Stimulated activated CD4-positive, alpha-beta T cell treated with anti-CD3 and anti-CD28 coated beads, TNF-alpha, amount 100 ng/mL, for 24 hours (primary cell): ENCODE measurements at places on chromosomes 13 and 19.

GRCh38 chr13:73036566-73036965 is 22.2 kb upstream of the KLF5 start:
- no peak for DNase-seq

- no peak for DNase-seq
These were observed 24.4 kb downstream of the B3GLCT start for GRCh38 chr13:31224174-31224669.

DNA sequence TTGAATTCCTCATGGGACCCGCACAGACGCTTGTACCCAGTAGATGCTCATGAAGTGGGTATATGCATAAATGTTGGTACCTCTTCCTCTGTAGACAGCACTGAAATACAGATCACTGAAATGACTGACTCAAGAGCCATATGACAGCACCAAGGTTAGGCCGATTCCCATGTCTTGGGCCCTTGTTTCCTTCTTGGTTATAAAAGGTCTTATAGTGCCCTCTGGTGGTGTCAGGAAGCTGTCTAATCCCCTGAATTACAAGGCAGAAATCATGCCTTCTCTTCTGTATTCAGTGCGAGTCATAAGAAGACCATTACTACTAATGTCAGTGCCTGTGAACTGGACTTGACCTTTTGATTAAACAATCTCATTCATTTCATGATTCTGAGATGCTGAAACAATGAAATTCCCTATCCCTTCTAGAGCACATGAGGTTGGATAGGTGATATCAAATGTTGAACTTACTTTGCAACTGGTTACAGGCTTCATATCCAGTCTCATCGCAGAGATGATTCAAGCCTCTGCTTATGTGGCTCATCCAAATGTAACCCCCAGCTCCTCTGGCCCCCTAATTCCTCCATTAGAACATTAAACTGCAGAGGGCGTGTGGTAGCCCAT is 59.7 kb downstream of the SPATA13 start:
- DNase-seq, result peak; percentile 32

- no peak for DNase-seq
These were observed 288.9 kb upstream of the MAB21L1 start for GRCh38 chr13:35765366-35765765.

- no peak for DNase-seq
These were observed 14.0 kb downstream of the MOB3A start for GRCh38 chr19:2081873-2082810.

DNA sequence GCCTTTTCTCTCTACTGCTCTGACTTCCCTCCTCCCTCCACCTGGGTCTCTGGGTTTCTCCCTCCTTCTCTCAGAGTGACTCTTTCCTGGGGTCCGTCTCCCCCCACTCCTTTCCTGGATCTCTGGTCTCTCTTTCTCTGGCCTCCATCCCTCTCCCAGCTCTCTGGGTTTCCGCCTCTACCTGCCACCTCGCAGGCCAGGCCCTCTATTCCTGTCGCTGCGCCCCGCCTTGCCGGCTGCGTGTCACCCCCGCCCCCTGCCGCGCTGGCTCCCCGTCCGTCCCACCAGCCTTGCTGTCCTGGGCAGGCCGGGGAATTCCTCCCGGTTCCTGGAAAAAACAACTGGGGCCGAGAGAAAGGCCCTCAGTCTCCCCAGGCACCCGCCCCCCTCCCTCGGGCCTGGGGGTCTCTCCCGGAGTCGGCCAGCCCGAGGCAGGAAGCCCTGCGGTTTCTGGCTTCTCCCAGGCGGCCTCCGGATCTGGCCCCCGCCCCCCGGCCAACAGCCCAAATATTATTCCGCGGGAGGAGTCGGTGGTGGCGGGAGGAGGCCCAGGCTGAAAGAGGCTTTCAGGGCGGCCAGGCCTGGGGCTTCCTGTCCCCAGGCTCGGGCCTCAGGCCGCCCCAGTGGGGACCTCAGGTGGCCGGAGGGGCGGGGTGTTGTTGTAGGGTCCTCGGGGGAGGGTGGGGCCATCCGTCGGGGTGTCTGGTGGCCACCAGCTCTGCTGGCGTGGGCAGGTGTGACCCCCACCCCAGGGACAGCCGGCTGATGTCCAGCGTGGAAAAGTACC is 9.3 kb downstream of the IRF2BP1 start:
- peak; percentile 29 for DNase-seq

GRCh38 chr19:48296963-48297734 is 27.3 kb downstream of the ZNF114 start:
- no peak for DNase-seq

GRCh38 chr19:19257836-19258588 is 15.1 kb downstream of the TM6SF2 start:
- DNase-seq, result no peak

- no peak for DNase-seq
These were observed 808.6 kb upstream of the ARGLU1 start for GRCh38 chr13:107376341-107377125.

GRCh38 chr13:98313023-98313921 is 136.2 kb upstream of the RNF113B start:
- DNase-seq, result no peak

GRCh38 chr19:55383279-55384130 is 587 bp downstream of the TMEM238 start:
- DNase-seq, result peak; percentile 50

GRCh38 chr19:13044231-13044836 is 49.1 kb downstream of the NFIX start:
- no peak for DNase-seq
